ENCODE measurements at places on chromosomes 1 and 21.
A peak's percentile ranks its signal among the peaks of the same experiment; 100 is the strongest.

- DNase-seq = no peak
Measured at GRCh38 chr21:41759926-41760325, 6.9 kb downstream of the RIPK4 start.

GRCh38 chr1:47934243-47934805 lies 62.9 kb downstream of the TRABD2B start:
- DNase-seq = peak; percentile 96

GRCh38 chr1:245179706-245180105 lies 24.9 kb downstream of the KIF26B start:
- DNase-seq = no peak

DNA sequence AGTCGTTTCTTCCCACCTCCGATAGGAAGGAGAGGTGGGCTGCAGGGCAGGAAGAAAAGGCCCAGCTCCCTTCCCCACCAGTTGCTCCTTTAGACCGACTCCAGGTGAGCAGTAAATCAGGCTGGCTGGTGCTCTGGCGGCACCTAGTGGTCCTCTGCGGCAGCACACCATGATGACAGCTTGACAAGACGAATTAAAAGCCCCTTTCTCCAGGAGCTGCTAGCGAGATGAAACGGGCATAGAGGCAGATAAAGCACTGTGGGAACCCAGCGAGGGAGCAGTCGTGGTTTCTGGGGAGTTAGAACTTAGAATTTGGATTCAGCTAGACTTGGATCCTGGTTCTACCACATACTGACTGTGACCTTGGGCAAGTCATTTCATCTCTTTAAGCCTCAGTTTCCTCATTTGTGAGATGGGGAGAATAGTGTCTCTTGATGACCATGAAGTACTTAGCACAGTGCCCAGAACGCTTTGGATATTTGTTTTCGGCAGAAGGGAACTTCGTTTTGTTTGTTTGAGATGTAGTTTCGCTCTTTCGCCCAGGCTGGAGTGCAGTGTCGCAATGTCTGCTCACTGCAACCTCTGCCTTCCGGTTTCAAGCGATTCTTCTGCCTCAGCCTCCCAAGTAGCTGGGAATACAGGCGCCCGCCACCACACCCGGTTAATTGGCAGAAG lies 21.8 kb upstream of the COL9A2 start:
- DNase-seq = peak; percentile 84

Measured in tibial artery (tissue), 4 donors.